ENCODE measurements at places on chromosomes 3 and 15.

GRCh38 chr3:182738583-182739411 is 54.5 kb upstream of the ATP11B start:
- no peak for DNase-seq

DNA sequence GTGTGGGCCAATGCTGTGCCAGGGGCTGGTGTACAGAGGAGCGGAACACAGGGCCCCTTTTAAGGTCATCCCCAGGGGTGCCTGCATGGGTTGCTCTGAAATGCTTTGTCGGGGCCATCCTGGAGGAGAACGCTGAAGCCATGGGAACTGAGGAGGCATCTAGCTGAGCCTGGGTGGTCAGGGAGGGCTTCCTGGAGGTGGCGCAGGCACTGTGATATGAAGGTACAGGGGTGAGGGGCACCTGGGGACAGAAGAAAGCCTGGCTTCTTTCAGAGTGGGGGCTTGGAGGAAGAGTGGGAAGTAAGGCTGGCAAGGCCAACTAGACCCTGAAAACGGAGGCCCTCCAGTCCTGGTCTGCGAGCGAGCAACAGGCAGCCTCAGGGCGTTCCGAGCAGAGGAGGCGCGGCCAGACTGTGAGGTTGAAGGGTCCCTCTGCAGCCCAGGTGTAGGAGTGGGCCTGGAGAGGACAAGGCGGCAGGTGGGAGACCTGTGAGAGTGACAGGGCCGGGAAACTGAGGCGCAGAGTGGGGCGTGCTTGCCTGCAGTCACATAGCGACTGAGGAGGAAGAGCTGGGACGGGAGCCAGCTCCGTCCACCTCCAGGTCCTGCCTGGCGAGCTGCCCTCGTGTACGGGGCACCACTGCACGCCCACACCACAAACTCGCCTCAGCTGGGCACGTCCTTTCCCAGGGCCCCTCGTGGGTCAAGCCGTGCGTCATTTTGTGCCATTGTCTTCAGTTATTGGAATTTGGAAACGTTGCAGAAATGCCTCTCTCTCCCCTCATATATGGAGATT is 4.1 kb downstream of the FBLN2 start:
- DNase-seq: no peak

GRCh38 chr3:162338514-162338913 is 841.9 kb downstream of the OTOL1 start:
- no peak for DNase-seq

GRCh38 chr3:118396491-118396890 is 638.2 kb downstream of the IGSF11 start:
- DNase-seq: no peak

- DNase-seq: peak; percentile 86
Measured at GRCh38 chr15:57375827-57376695, at the start of gene CGNL1. TSS of gene CGNL1 (plus strand) at chr15:57376505. CDS start at chr15:57438000, 61,495 bp downstream.

- DNase-seq: no peak
Measured at GRCh38 chr15:93047621-93048425, 41.2 kb downstream of the RGMA start.

- DNase-seq: no peak
Measured at GRCh38 chr3:136068708-136069107, 103.2 kb downstream of the PPP2R3A start.

GRCh38 chr3:154764856-154765640 is 315.1 kb upstream of the MME start:
- no peak for DNase-seq

GRCh38 chr15:98412852-98413251 is 235.5 kb upstream of the IGF1R start:
- DNase-seq: no peak

- DNase-seq: no peak
Measured at GRCh38 chr3:131738095-131738494, 235.3 kb upstream of the MRPL3 start.

DNA sequence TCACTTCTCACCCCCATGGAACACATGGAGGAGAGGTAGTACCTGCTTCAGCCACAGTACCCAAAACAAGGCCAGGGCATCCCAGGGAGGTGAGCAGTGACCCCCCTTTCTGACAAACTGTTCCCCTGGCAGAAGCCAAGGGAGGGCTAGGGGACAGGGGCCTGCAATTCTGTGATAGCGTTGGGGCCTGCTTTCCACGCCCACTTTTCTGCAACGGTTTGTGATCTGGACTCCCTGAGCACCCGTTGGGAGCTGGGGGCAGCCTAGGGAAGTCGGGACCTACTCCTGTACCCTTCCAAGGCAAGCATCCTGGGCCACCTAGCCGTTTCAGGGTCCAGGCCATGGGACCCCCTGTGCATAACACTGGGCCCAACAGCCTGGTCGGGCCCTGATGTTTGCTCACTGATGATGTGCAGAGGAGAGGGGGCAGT is 996 bp upstream of the DNAJA4 start:
- no peak for DNase-seq

- peak; percentile 90 for DNase-seq
Measured at GRCh38 chr3:32401556-32402081, 10.0 kb downstream of the CMTM7 start.

DNA sequence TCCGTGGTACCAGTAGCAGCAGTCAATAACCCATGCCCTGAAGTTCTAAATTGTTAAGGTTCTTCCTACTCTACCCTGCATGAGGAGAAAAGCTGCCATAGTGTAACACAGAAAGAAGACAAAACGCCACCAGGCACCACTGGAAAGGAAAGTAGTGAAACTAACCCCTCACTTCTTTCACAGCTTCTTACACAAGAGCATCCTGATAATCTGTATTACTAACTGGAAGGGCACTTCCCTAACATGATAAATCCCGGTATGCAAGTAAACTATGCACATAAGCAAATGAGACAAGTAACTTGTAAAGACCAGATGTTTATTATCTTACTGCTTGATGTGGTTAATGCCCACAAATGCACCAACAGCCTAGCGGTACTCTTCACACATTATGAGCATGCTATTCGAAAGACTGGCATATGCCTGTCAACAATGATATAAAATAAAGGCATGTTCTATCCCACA is 141.3 kb downstream of the ADAM10 start:
- DNase-seq: no peak

DNA sequence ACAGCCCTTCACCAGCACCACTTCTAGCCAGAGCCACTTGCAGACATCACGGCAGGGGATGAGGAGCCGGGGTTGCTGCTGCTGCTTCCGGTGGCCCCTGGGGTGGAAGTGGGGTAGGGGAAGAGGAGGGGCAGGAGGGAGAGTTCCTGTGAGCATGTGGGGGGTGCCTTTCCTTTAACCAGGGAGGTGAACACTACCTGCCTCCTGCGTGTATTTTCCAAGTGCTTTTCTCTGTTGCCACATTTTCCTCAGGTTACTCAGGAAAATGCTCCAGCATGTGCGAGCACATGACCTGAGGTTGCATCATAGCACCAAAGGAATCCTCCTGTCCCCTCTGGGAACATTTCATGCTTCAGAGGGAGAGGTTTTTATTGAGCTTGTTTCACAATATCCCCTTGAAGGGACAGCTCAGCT is 12.2 kb upstream of the SACM1L start:
- DNase-seq: no peak

DNA sequence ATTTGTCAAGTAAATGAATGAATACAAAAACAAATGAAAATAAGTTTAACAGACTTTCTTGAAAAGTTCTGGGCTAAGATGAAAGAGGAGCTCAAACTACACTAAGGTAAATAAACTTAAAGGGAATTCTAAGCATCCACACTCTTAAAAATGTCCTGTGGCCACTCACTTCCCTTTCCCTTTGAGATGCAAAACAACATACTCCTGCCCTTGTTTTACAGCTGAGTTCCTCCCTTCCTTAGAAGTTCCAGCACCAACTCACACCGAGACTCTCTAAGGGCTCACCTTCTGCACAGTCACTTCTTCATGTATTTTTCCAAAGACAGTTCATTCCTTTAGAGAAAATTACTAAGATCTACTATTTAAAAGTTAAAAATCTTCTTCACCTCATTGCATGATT is 123.3 kb upstream of the CMC1 start:
- DNase-seq: no peak

DNA sequence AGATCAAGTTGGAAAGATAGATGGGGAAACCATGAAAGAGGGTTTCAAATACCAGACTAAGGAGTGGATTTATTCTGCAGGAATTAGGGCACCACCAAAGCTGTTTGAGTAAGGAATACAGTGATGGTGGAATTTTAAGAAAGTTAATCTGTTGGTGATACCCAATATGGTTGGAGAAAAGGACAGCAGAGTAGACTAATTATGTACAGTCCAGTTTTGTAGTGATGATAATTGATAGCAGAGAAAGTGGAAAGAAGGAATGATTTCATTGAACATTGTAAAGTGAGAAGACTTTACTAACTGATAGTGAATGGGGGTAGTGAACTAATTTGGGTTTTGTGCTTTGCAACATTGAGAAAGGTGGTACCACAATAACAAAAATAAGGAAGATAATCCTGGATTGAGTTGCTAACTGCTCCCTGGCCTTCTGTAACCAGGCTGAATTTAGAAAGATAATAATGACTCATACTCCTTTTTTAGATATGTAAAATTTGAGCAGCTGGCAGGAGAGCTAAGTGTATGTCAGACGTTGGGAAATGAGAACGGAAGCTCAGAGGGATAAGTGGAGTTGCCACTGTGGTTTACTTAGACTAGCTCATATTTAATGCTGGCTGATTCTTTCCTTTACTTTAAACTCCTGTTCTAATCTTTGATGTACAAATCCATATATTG is 16.9 kb downstream of the TCAIM start:
- DNase-seq: no peak

DNA sequence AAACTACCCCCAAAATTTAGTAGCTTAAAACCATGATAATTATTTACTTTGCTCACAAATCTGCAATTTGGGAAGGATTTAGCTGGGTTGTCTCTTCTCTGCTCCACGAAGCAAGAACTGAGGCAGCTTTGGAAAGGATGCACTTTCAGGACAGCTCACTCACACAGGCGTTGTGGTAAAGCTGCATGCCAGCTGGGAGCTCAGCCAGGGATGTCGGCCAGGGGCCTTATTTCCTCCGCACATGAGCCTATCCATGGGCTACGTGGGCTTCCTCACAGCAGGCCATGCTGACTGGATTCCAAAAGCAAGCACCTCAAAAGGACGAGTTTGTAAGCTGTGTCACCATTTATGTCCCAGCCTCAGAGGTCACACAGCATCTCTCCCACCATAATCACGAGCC is 301.3 kb upstream of the IGF1R start:
- no peak for DNase-seq

- peak; percentile 74 for DNase-seq
Measured at GRCh38 chr3:139111392-139112229, 66.9 kb upstream of the PRR23C start.

GRCh38 chr3:41106691-41107090 is 92.6 kb upstream of the CTNNB1 start:
- no peak for DNase-seq

GRCh38 chr15:78540141-78540870 is at the start of gene PSMA4:
TSS of gene PSMA4 (plus strand) at chr15:78540444. CDS start at chr15:78541928, 1,484 bp downstream.
- DNase-seq: peak; percentile 93

DNA sequence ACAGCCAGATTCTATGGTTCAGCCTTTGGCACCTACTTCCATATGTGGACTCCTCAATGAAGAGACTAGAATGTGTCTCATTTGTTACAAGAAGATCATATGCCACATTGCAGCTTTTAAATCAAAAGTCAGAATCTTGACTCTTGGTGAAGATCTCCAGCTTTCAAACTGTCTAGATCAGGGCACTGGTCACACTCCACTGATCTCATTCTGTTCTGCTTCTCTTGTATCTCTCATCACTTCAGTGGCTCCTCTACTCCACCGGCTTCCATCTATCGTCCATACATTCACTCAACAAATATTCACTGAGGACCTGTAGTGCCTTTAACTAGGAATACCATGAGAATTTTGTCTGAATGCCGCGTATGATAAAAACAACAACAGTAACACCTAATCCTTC is 203.3 kb upstream of the LPP start:
- no peak for DNase-seq

DNA sequence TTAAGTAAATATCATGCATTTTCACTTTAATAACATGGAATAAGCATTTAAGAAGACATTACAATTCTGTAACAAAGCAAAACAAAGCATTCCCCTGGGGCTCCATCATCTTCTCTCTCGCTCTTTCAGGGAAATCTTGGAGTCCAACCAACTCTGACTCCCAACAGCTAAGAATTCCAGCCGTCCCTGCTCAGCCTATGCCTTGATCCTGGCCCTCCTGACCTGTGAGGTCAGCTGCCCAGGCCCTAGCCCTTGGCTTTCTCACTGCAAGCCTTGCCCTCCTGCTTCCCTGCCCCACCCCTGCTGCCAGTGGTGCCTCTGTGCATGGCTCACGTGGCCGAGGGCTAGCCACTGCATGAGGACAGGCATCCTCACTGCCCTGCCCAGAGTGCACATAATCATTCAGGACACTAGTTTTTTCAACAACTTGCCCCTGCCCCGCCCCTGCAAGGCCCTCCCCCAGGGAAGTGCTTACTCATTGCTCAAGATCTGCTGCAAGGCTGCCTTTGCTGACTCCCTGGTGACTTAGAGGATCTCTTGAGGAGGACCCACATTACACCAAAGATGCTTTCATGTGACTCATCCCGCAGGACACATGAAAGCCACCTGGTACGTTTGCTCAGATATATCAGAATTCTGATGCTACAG is 37.6 kb downstream of the MTMR10 start:
- DNase-seq: no peak

- DNase-seq: no peak
Measured at GRCh38 chr3:101722394-101723173, 1.8 kb upstream of the CEP97 start.

DNA sequence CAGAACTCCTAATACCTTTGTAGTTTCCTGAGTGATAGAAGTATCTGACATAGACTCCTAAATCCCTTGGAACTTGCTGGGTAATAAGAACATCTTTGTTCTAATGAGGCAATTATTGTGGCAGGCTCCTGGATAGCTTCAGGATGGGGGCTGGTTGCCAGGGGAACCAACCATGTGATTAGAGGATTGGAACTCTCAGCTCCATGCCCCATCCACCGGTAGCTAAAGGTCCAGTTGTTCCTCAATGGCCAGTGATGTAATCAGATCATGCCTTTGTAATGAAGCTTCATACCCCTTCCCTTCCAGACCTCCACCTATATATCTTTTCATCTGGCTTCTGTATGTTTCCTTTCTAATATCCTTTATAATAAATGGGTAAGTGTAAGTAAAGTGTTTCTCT is 221.2 kb upstream of the ALCAM start:
- no peak for DNase-seq

DNA sequence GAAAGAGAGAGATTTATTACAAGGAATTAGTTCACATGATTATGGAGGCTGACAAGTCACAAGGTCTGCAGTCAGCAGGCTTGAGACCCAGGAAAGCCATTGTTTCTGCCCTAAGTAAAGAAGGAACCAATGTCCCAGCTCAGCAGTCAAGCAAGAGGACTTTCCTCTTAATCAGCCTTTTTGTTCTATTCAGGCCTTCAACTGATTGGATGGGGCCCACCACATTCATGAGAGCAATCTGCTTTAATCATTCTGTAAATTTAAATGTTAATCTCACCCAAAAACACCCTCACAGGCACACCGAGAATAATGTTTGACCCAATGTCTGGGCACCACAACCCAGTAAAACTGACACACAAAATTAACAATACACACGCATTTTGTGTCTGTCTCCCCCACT is 64.3 kb downstream of the TRIM42 start:
- DNase-seq: no peak

DNA sequence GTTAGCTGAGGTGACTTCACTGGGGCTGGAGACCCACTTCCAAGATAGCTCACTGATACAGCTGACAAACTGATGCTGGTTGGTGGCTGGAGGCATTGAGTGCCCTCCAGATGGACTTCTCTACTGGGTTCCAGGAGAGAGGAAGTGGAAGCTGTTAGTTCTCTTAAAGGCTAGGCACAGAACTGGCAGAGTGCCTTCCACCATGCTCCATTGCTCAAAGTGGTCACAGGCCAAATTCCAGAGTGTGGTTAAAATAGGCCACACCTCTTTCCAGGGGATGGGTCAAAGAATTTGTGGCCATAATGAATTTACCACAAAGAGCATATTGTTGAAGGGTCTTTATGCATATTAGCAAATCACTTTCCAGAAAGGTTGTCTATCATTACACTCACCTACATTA is 74.2 kb downstream of the NMD3 start:
- DNase-seq: no peak
